Fibroblast of skin of right biceps (primary cell): ENCODE measurements at places on chromosomes 7 and 10.

- no peak for DNase-seq
Observed at GRCh38 chr10:107671960-107672359, 507.5 kb upstream of the SORCS1 start.

GRCh38 chr10:12656518-12657142, 307.3 kb downstream of the CAMK1D start:
- DNase-seq = peak; percentile 47

DNA sequence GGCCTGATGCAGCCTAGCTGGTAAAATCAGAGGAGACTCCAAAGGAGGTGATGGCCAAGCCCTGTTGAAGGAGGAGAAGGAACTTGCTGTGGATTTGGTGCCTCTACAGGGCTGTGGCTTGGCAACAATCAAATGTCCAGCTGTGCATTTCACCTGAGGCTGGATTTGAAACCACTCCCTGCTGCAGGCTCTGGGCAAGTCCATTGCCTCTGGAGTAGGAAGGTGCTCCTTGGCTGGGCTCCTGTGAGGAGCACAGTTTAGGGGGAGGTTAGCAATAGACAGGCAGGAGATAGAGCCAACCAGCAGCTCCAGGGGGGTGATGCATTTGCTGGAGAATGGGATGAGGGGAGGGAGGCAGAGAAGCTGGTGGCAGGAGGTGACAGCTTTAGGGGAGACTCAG, 26.5 kb downstream of the CDH23 start:
- no peak for DNase-seq

DNA sequence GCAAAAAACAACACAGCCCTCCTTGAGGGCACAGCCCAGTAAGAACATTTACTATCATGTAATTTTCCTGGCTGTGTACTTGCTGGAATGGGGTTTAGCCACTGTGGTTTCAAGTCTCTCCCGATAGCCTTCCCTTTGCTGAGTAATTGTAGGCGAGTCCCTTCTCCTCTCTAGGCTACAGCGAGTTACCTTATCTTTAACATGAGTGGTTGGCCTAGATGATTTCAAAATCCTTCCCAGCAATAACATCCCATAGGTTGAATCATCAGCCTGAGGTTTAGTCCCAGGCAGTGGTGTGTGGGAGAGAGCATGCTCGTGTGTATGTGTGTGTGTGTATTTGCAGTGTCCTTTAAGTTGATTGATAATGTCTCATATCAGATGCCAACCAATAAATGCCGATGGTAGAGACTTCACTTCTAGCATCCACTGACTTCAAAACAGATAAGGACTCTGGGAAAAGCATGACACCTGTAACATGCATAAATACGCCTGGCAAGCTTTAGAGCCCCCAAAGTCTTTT, 142.9 kb upstream of the ZMIZ1 start:
- peak; percentile 96 for DNase-seq

- DNase-seq = no peak
Observed at GRCh38 chr10:6314620-6315205, 112.0 kb downstream of the PFKFB3 start.

DNA sequence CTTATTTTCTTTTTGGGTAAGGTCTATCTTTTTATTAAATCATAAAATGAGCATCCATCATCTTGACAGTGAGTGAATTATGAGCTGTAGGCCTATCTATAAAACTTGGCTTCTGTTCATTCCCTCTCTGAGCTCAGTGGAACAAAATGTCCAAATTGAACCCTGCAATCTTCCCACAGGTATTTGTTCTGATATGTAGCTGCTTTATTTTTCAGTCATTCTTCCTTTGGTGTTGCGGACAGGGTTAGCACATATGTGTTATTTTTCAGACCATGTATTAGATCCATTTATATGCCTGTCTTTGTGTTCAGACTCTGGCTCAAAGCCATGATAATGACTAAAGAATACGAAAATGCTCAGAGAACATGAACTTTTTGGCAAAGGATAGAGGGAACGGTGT, 201.6 kb upstream of the KIAA1217 start:
- peak; percentile 33 for DNase-seq

DNA sequence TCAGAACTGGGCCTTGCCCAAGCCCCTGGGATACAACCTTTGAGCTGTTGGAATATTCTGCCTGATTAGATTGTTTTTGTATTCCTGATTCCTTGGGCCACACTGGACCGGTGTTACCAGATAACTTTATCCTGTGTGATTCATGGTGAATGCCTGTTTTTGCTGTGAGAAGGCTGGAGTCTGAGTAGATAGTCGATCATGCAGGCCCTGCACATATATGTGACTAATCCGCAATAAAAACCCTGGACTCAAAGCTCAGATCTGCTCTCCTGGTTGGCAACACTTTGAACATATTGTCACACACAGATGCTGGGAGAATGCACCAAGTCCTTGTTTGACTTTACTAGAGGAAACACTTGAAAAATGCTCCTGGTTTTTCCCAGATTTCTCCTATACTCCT, 183.9 kb upstream of the MBL2 start:
- DNase-seq = peak; percentile 40

DNA sequence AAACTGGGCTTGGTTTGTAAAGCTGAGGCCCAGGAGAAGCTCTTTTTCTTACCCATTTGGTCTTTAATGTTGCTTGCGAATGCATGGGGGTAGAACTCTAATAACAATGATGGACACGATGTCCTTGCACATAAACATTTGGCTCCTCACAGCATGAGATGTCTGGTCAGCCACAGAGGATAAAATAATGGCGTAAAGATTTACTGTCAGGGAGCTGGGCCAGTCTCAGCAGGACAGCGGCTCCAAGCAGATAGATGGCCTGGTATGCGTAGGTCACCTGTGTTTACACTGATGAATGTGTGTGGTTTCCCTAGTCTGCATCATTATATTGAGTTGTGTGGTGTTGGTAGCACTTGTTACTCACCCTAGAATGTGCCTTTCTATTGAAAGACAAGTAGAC, 537.4 kb downstream of the CNTNAP2 start:
- peak; percentile 3 for DNase-seq

- no peak for DNase-seq
Observed at GRCh38 chr7:14751461-14751860, 151.1 kb downstream of the DGKB start.

DNA sequence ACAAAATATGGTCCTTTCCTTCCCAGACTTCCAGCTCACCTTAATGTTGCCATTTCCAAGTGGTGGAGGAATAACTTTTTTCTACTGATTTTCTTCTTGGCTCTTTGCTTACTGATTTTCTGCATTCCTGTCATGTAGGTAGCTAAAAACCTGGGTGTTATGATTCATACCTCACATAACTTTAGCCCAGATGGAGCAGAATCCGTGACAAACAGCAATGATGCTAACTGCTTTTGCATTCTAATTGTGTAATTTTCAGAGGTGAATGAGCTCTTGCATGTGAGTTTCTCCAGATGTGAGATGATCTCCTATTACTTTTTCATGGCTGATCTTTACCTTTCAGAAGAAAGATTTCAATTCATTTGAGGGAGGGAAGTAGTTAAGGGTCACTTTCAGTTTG, 43.4 kb downstream of the WDR11 start:
- no peak for DNase-seq

- no peak for DNase-seq
Observed at GRCh38 chr10:49055221-49055849, 60.0 kb downstream of the VSTM4 start.

DNA sequence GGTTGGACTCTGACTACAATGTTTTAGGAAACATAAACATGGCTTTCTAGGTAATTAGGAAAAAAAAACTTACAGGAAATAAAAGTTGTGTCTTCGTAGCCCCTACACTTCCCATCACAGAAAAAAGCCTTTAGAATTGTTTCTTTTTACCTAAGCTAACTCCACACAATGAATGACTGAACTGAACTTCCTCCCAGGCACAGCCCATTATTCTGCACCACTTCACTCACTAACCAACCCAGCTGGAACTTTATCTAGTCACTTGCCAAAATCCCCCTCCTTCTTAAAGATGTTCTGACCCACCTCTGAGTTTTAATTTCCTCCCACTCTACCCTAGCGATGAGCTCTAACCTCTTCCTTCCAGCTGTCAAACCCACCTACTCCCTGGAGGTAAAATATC, 91.7 kb upstream of the MEOX2 start:
- no peak for DNase-seq

DNA sequence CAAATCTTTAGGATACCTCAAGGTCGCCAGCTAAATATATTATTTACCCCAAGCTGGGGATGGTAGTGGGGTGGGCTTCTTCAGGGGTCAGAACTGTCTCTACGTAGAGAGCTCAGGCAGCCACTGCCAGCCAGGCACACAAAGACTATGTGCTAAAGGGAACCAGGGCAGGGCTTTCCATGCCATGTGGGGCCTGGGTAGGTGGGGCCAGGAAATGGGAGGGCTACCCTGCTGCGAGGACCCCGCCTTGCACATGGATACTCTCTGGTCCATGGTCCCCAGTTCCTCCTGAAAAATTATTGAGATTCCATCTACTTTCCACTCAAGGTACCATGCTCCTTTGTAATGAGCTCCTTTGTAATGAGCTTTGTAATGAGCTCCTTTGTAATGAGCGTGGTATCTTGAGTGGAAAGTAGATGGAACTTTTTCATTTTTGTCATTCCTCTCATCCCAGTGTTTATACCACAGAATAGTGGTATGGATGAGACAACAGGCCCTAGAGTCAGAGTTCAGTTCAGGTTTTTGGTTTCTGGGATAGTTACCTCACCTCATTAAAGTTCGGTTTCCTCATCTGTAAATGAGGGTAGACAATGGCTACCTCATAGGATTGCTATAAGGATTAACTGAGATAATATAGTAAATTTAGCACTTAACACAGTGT, 5.8 kb downstream of the SYNPO2L start:
- peak; percentile 78 for DNase-seq

DNA sequence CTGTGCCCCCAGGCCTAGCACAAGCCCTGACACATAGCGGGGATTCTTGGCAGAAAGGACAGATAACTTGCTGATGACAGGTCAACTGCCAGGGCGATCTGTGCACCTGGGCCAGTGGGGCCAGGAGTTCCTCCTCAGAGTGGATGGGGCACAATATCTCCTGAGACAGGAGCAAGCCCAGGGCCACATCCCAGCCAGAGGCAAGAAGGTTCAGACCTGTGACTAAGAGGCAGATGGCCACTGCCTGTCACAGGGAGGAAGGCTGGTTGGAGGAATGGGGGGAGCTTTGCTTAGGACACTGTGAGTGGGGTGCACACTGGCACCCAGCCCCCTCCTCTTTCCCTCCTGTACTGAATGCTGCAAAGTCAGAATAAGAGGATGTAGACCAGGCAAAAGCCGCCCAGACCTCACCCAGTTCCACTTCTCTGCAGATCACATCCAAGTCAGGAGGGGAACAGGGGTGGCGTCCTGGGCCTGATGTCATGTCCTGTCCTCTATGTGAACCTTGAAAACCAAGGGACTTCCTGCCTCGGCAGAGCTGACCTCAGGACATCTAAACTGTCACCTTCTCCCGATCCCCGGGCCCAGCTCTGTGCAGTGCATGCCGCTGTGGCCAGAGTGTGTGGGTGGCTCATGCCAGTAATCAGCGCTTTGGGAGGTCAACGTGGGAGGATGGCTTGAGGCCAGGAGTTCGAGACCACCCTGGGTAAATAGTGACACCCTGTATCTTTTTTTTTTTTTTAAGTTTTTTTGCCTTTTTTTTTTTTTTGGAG, 1.3 kb downstream of the GUSB start:
- peak; percentile 16 for DNase-seq

DNA sequence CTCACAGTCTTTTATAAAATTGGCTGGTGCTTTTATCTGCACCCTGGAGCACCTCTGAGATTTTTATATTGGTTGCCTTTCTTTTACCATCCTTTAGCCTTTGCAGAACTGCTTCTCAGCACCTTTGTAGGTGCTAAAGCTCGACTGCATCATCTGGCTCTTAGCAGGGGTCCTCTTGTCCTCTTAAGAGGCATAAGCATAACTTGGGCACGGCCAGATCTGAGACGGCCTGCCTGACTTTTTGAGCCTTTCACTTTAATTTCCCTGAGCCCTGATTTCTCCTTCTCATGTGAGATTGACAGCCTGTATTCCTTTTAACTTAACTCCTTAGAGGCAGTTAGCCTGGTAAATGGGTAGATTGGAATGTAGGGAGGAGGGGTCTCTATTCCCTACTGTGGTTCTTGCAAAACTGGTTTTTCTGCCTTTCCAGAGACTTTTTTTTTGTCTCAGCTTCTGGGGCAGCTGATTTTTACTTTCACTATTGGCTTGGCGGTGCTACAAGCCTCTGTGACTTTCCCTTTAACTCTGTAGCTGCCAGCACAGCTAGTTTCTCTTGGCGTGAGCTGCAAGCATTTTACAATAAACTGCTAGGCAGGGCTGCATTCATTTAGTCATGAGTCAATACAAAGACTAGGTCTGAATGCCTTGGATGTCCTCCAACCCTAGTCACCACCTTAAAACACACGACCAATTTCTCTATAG, 24.0 kb downstream of the ZPBP start:
- DNase-seq = peak; percentile 18

DNA sequence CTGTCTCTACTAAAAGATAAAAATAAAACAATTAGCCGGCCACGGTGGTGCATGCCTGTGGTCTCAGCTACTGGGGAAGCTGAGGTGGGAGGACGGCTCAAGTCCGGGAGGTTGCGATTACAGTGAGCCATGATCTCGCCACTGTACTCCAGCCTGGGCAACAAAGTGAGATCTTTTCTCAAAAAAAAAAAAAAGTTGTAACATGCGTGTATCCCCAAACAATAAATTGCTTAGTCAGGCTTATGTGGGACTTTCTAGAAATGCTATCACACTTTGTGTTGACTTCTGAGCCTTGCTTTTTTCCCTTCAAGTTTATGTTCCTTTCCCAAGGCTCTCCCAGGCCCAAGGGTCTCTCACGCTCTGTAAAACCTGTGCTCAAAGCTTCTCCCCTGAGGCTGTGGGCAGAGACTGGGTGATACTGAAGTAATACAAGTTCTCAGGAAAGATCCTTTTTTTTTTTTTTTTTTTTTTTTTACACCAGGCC, 88.0 kb upstream of the TNS3 start:
- peak; percentile 85 for DNase-seq

- no peak for DNase-seq
Observed at GRCh38 chr10:17814973-17815372, 5.8 kb downstream of the MRC1 start.

GRCh38 chr7:121530227-121531174, 134.4 kb upstream of the FAM3C start:
- DNase-seq = peak; percentile 96
